ENCODE measurements at places on chromosomes 7 and 10.

DNA sequence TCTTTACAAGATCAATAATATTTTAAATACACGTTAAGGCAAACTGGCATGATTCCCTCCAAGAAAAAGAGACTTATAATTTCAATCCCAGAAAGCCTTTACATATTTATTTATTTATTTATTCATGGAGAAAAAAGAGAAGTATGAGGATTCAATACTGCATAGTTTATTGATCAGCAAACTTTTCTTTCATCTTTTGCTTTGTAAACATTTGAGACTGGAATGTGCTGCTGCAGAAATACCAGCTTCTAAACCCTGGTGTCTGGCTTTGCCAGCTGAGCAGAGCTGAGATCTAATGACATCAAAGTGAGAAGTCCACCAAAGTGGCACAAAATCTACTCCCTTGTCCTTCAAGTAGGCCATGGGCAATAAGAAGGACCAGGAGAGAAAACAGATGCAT is 93.7 kb upstream of the STK17A start:
- DNase-seq, result no peak

DNA sequence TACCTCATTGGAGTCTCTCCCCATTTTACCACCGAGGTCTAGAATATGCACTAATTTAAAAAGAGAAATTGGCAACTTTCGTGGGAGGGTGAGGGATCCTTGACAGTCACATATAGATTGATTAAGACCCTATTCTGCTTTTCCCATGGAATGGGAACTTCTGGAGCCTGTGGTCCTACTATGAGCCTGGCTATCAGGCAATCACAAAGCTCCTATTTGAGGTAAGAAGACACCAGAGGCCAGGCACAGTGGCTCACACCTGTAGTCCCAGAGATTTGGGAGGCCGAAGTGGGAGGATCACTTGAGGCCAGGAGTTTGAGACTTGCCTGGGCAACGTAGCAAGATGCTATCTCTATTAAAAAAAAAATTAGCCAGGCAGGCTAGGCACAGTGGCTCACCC is 104.7 kb upstream of the CCNY start:
- no peak for DNase-seq

DNA sequence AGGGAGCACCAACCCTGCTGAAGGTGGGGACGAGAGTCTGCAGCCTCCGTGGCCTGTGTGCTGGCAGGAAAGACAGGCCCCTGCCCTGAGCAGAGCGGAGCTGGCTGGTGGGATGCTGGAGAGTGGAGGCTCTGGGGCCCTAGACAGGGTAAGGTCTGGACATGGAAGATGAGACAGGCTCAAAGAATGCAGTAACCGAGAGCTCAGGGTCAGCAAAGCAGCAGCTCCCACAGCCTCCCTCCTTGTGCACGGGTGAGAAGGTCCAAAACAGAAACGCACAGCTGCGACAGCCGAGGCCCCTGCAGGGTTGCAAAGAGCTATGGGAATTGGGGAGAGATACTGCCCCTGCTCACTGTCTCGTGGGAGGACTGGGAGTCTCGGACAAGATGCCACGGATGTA is 80.5 kb downstream of the TNS3 start:
- DNase-seq, result no peak

- DNase-seq, result no peak
Measured at GRCh38 chr7:1889556-1890181, 219.6 kb downstream of the ELFN1 start.

DNA sequence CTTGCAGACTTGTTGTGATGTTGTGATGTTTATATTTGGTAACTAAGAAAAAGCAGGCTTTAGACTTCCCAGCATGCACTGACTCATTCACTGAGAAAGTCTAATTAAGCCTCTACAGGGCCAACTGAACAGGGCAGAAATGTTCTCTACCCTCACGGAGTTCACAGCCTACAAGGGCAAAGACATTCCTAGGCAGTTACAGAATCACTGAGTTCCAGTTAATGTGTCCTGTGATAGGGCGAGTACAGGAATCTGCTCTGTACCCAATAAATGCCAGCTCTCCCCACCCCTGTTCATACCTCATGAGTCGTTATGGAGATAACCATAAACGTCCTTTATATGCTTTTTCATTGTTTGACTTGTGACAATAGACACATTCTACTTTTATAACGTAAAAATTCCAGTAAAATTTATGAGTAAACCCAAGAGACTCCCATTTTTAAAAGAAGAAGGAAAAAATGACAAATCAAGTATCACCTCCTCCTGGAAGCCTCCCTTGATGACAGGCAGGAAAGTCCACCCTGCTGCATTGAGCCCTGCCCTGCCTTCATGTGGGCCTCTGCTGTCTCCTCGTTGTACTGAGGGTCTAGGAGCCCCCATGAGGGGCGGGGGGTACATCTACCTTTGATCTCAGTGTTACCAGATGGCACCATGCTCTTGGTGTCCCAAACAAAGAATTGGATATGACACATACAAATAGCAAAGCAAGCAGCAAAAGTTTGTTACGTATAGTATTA is 14.3 kb downstream of the MUC12 start:
- no peak for DNase-seq

DNA sequence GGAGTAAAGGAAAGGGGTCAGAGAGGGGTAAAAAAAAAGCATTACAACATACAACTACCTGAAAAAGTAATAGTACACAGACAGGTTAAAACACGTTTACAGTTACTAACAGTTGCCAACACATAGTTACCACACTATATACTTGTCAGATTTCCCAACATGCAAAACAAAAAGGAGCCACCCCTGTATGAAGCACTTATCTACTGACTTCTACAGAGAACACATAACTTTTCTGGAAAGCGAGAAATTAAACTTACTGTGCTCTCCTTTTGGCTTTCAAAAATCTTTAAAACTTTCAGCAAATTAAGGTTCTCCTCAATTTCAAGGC is 2.1 kb downstream of the ABI1 start:
- DNase-seq, result no peak

- no peak for DNase-seq
Measured at GRCh38 chr7:36683695-36684357, 40.5 kb downstream of the AOAH start.

GRCh38 chr7:69438584-69439412 is 159.5 kb upstream of the AUTS2 start:
- no peak for DNase-seq

GRCh38 chr7:158946329-158946728 is 90.0 kb downstream of the DYNC2I1 start:
- DNase-seq, result no peak

- DNase-seq, result no peak
Measured at GRCh38 chr7:107628461-107629064, 32.1 kb upstream of the SLC26A4 start.

GRCh38 chr10:31017534-31018355 is 13.9 kb downstream of the ZNF438 start:
- DNase-seq, result no peak

- no peak for DNase-seq
Measured at GRCh38 chr7:464454-465401, 54.9 kb downstream of the PDGFA start.

DNA sequence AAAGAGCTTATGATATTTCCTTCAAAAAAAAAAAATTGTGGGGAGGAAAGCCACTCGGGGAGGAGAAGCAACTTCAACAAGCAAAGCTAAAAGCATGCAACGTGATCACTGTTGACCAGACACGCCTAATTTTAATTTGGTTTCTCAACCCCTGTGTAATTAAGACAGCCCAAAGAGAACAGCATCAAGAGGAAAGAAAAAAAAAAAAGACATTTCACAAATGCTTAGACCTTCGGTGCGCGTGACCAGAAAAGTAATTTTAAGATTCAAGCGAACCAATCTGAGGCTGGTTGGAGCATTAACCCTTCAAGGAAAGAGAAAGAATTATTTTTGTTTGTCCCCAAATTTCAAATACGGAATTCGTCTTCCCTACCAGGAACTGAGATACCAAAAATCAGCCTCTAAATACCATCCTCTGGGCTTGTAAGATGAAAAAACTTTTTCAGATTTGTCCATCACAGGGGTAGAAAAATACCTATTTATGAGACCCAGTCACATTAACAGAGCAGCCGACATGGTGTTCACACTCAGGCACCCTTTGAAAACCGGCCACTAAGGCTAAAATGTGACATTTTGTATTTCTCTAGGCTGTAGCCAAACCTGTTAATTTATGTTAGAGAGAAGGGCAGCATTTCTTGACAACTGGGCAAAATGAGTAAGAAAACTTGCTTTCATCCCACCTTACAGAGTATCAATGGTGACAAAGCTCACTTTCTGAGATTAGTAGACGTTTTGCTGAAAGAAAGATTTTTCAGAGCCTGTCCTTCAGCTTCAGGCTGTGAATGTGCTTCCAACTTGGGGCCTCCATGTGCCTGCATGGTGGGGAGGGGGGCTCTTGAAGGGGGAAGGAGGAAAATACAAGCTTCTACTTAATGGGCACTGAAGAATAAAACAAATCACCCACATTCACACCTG is 179.9 kb upstream of the KLF14 start:
- DNase-seq, result no peak

DNA sequence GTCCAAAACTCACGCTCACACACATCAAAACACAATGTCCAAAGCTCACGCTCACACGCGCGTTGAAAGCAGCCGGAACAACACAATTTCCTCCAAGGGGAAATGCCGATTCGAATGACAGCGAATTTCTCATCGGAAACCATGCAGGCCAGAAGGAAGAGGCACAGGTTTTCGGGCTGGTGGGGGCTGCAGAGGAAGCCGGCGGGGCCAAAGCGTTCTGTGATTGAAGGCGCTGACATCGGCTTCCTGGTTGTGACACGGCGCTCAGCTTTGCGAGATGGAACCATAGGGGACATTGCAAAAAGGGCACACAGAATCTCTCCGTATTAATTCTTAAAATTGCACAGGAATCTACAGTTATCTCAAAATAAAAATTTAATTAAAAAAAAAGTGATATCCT is 61.3 kb downstream of the FOXL3 start:
- DNase-seq, result no peak

DNA sequence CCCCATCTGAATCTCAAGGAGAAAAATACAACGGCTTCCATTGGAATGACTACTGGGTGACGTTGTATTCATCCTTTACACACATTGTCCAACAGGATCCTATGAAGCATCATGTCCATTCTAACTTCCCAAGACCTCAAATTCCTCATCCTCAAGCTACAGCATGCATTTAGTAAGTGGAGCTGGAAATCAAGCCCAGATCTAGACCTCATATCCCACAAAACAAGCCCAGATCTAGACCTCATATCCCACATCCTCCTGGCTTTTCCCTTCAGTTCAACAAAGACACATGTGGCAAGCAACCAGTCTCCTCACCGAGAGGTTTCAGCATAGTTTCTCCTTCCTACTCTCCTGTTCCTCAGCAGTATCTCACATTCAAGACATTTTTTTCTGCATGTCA is 12.2 kb downstream of the IGF2BP3 start:
- DNase-seq, result no peak

DNA sequence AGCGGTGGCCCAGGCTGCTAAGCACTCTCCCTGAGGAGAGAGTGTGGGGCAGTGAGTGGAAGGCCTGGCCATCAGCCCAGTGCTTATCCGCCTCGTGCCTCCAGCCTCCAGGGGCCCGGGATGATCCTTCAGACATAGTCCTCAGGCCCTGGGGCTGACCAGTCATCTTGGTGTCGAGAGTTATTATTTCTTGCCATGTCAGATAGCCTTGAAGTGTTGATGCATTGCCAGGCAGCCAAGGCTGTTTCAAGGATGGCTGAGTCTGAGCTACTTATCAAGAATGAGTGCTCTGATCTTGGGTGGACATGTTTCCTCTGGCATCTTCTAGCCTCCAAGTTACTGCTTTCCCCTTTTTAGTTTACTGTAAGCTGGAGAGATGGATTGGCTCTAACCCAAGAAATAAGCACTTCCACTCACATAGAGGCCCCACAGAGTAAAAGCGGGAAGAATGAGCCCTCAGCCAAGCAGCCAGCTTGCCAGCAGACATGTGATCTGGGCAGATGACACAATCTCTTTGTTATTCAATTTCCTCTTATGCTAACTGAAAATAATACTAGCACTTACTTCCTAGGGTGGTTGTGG is 136.5 kb upstream of the NAMPT start:
- no peak for DNase-seq

DNA sequence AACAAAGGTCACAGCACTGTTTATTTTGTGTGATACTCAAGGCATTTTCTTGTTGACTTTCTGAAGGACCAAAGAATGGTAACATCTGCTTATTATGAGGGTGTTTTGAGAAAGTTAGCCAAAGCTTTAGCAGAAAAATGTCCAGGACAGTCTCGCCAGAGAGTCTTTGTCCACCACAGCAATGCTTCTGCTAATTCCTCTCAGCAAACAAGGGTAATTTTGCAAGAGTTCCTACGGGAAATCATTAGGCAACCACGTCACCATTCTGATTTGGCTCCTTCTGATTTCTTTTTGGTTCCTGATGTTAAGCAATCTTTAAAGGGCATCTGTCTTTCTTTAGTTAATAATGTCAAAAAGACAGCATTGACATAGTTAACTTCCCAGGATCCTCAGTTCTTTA is 639.3 kb upstream of the STEAP1 start:
- DNase-seq, result no peak

GRCh38 chr7:70574970-70575799 is 556.8 kb upstream of the GALNT17 start:
- DNase-seq, result no peak

DNA sequence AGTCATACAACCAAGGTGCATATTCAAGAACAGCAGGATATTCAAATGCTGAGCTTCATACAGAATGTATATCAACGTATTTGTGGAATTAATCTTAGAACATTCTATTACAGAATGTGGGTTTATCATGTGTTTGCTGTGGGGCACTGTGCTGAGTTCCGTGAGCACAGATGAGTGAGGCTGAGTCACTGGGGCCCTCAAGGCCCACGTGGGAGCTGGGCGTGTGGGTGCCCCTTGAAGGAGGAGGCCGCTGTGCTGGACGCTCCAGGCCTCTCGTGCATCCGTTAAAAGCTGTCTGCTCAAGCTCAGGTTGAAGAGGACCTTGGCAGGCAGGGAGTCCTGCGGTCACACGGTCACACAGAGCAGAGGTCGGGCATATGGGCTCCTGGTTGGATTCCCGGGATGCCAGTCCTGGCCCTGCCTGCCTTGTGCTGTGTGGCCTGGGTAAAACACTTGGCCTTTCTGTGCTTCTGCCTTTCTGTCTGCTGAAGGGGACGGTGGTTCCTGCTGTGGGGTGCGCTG is 70.1 kb downstream of the GLRX3 start:
- DNase-seq, result no peak

- DNase-seq, result no peak
Measured at GRCh38 chr7:36723951-36724664, at the start of gene AOAH. Gene AOAH (minus strand): TSS chr7:36724494. CDS start chr7:36724148, 346 bp downstream.

DNA sequence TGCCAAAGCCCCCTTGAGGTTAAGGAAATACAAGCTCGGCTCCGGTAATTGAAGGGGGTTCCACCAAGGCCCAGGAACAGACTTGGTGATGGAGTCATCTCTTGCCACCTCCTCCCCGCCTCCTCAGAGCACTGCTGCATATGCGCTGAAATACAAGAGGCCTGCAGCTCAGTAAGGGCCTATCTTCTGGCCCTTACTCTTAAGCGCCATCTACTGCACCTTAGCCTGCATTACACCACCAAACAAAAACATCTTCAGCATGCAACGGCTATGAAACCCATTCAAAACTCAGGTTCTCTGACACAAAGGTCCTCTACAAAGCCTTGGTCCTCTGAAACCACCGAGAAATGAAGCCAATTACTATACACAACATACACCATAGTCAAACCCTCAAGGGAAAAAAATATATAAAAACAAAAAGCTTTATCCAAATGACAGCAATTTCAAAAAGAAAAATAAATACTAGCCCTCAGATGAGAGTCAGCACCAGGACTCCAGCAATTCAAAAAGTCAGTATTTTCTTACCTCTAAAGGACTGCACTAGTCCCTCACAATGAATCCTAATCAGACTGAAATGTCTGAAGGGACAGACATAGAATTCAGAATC is 176.8 kb upstream of the TBX20 start:
- no peak for DNase-seq

- DNase-seq, result no peak
Measured at GRCh38 chr7:115647712-115648111, 382.9 kb downstream of the TFEC start.

Measured in NCI-H2081 treated with DMSO at 0.1 percent for 48 hours (cell line).